ENCODE measurements at places on chromosomes 7 and 10.

DNA sequence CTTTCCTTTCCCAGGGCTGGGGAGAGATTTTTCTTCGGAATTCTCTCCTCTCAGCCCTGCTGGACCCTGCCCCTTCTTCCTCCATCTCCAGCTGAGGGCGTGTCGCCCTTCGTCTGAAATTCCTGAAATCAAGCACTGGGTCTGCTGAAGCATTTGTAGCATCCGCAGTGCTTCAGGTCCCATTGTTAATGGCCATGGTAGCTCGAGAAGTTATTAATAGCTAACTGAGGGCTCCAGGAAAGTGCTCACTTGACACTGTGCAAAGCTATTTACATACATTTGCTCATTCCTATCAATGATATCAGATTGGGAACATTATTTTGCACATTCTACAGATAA lies 515 bp downstream of the FAM149B1 start:
- DNase-seq: no peak

DNA sequence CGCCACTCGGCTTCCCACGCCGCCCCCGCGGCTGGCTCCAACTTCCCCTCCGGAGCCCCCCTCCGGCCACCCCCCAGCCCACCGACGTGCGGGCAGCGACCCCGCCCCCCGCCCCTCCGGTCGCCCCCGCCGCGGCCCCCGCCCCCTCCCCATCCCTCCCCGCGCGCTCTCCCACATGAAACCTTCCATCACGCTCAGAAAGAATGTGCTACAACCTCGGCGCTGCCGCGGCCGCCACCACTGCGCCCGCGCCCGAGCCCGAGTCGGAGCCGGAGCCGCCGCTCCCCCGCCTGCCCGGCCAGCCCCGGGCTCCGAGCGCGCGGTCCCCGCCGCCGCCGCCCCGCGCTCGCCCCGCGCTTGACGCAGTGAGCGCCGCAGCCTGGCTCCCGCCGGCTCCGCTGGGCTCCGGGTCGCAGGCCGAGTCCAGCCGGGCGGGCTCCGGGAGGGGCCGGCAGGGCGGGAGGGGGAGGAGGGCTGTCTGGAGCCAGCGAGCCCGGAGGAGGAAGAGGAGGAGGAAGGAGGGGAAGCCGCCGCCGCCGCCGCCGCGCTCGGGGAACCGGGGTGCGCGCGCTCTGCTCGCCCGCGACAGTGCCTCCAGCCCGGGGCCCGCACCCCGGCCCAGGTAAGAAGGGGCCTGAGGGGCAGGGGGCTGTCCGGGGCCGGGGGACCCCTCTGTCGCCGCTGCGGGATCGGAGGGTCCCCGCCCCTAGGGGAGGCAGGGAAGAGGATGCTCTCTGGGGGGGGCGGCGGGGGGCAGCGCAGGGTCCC lies 4.3 kb upstream of the ELFN1 start:
- DNase-seq: peak; percentile 27

- DNase-seq: no peak
Measured at GRCh38 chr10:11401264-11402235, 209.9 kb downstream of the USP6NL start.

DNA sequence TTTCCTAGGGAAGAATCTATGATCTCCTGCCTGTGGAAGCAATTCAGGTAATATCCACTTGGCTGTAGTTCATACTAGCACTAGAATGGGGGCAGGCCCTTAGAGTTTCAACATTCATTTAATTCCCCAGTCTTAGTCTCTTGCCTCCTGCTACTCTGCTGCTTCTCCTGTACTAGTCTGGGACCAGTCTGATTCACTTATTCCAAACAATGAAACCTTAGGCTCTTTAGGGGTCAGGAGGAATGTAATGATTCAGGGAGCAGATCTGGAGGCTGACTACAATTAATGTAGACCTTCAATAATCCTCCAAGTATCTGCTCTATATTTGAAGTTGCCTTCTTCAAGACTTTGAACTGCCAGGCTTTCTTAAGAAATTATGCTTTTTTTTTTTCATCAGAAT lies 101.8 kb downstream of the GNAT3 start:
- no peak for DNase-seq

DNA sequence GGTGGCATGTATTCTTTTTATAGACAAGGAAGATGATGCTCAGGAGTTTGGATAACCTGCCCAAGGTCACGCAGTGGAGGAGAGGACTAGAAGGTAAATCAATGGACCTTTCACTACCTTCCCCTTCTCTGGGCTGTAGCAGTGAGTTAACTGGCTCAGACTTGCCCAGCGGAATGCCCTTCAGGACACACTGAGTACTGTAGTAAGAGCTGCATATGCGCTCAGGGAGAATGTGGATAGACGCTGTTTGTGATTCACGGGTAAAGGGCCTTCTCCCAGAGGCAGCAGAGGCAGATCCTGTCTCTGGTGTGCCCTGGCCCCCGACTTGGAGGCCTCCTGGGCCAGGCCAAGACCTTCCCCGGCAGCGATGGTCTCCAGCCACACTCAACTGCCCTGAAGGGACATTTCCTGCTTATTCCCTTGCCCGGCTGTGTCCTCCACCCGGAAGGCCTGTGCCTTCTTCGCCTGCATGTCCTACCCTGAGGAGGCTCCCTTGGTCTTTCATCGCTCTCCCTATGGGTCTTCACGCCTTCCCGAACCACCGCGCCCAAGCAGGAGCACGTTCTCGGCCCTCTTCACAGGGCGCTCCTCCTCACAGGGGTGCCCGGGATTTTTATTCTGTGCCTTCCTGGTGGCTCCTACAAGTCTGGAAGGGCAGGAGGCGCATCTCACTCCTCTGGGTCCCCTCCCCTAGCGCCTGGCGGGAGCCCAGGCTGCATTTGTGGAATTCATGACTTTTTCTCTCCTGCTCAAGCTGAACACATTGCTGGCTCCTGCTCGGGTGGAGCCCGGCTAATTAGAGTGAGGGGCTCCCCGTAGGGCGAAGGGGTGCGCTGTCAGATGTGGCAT lies 1.8 kb upstream of the IKZF1 start:
- DNase-seq: no peak

DNA sequence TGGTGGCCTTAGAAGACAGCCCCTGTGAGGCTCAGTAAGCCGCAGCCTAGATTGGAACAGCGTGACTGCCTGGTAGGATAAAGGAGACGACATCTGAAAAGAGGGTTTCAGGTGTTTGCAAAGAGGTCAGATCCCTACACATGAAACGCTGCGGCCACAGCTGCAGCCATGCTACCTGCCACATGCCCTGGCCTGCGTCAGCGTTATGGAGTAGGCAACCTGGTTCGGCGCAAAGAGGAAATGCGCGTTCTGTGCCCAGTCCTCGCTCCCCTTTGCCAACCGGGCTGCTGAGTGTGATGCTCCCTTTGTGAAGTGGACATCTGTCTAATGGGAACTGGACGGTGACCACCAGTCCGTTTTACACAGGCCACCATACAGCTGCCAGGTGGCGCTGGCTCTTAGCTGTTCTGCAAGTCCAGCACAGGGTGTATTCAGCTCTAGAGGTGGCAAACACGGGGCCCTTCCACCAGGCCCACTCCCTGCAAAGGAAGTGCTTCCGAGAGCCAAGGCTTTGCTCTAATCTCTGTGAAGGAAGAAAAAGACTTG lies 160.3 kb downstream of the CELF2 start:
- no peak for DNase-seq

Data from stimulated activated naive CD8-positive, alpha-beta T cell treated with anti-CD3 and anti-CD28 coated beads, Interleukin-15, amount 100 ng/mL, for 72 hours (primary cell).